ENCODE measurements at places on chromosomes 16 and 17. TPM values are rescaled to one million over a fixed set of nuclear protein-coding genes. Genes with fewer than 3 reads are reported as not detected.
A peak's percentile ranks its signal among the peaks of the same experiment; 100 is the strongest.

DNA sequence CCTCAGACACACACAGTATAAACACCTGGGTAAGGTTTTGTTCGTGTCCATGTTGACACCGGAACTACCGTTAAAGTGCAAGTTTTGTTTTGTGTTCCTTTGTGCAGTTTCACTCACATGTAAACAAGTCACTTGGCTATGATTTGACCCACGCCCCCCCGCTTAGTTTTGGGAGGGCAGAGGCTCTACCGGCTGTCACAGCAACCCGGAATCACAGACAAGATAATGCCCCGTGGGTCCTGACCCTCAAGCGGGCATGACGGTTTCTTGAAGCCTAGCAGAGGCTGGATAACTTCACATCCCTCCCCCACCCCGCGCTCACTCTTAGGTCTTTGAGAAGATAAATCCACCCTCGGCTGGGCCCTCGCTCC is 1.7 kb downstream of the RASD1 start:
- peak overlapping the region; percentile 7 for H3K27ac ChIP-seq
- no peaks in the 10 kb centered on the region for H3K27me3 ChIP-seq
- peaks cover 9% of the 10 kb centered on the region for H3K4me1 ChIP-seq
- no peaks in the 10 kb centered on the region for H3K36me3 ChIP-seq
- no peak overlapping the region for H3K4me3 ChIP-seq

Gene GGT6
- 0.61 TPM for total RNA-seq

DNA sequence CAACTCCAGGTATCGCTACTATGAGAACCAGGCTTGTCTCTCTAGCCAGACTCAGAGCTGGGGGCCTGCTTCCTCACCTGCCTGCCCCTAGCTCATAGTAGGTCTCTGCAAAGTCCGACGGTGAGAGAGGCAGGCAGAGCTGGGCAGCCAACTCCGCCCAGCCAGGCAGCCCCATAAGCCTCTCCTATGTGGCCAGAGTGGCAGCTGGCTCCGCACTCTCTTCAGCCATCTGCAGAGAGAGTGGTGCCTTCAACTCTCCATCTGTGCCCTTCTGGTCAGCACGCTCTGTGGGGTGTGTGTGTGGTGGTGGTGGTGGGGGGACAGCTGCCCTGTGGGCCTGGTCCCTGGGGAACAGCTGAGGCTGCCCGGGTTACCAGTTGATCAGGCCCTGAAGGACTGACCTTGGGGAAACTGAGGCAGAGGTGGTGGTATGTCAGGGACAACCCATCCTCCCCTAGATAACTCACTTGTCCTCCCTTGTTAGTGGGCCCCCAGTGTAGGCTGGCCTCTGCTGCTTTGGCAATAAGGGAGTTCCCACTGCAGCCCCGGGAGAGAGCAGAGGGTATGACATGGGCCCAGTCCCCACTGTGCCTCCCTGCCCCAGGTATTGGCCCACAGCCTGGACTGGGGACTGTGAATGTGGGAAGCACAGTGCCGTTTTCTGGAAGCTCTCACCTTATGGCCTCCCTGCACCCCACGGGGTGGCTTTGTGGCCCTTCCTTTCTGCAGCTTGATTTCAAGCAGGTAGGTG is 1.8 kb upstream of the ADGRG1 start:
- no peaks in the 10 kb centered on the region for H3K36me3 ChIP-seq
- H3K27ac ChIP-seq, result no peak overlapping the region
- H3K4me3 ChIP-seq, result no peak overlapping the region
- no peaks in the 10 kb centered on the region for H3K27me3 ChIP-seq
- H3K4me1 ChIP-seq, result peaks cover 43% of the 10 kb centered on the region
- no peak for DNase-seq

Gene TCAP
- total RNA-seq, result 1.4 TPM

Gene CES3
- not detected for total RNA-seq
